ENCODE measurements at places on chromosomes 11 and 22. TPM values are rescaled to one million over a fixed set of nuclear protein-coding genes. Genes with fewer than 3 reads are reported as not detected.

- H3K27ac ChIP-seq = peak overlapping the region; percentile 68
- H3K27me3 ChIP-seq = no peaks in the 10 kb centered on the region
- peaks cover 30% of the 10 kb centered on the region for H3K4me1 ChIP-seq
- no peak for DNase-seq
- no peak overlapping the region for H3K4me3 ChIP-seq
Observed at GRCh38 chr11:78812513-78813293, 238.0 kb upstream of the NARS2 start.

- H3K27me3 ChIP-seq = peaks cover 23% of the 10 kb centered on the region
Observed at GRCh38 chr11:2713094-2713493, 13.3 kb upstream of the KCNQ1OT1 start.

DNA sequence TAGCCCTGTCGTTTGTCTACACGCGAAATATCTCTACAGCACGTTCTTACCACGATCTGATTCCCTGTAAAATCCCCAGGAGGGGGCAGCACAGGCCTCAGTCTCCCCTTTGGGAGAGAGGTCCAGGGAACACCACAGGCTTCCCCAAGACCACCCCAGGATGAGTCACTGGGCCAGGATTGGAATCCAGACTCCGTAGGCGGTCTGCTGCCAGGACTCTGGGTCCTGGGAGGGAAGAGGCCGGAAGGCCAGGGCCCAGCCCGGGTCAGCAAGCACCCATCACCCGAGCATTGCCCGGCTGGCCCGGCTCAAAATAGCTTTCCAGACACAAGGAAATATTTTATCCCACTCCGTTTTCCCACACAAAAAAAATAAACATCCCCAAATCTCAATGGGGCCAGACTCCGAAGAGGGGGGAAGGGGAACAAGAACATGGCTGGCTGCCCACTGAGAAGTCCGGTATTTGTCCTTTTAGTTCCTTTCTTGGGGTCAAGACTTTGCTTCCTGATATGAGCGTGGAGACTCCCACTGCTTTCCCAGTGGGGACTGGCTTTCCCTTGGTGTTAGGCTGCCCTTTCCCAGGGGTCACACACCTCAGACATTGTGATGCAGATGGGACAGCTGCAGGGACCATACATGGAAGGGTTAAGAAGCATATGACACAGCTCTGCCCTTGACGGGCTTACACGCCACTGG lies 91.3 kb downstream of the LRRC32 start:
- peak overlapping the region; percentile 98 for H3K27ac ChIP-seq
- H3K4me3 ChIP-seq = peak overlapping the region; percentile 44
- no peak for DNase-seq
- H3K4me1 ChIP-seq = peaks cover 25% of the 10 kb centered on the region

DNA sequence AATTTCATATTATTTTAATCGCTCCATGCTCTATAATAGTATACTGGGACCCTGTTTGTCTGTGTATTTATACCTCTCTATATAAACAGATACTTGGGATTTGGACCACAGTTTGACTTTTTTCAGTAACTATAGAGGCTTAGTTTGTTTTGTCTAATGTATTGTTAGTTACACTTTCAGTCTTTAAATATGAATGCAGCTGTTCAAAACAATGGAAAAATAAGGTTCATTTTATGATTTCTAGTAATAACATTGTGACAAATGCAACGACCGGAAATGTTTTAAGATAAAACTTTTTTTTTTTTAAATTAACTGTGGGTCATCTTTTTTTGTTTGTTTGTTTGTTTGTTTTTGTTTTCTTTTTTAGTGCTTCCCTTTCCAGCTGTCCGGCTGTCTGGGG lies 133.5 kb downstream of the ARHGAP42 start:
- peaks cover 2% of the 10 kb centered on the region for H3K36me3 ChIP-seq
- peak overlapping the region; percentile 39 for H3K4me3 ChIP-seq

DNA sequence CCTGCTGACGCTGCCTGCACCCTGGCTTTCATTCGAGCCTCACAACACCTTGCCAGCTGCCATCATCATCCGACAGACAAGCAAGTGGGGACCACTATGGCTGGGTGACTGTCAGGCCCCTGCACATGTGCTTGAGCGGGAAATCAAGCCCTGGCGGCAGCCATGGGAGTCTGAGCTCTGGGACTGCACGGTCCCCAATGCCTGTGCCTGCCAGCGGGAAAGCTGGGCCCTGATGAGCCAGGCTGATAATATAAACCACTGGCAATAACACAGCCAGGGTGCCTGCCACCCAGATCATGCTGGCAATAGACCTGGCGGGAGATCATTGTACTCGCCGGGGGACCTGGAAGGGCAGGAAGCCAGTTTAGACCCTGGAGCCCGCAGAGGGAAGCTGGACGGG lies 2.5 kb downstream of the FGF3 start:
- no peaks in the 10 kb centered on the region for H3K36me3 ChIP-seq
- no peak for DNase-seq
- H3K4me1 ChIP-seq = peaks cover 3% of the 10 kb centered on the region
- no peak overlapping the region for H3K4me3 ChIP-seq
- H3K27ac ChIP-seq = no peak overlapping the region
- H3K27me3 ChIP-seq = peaks cover 81% of the 10 kb centered on the region

DNA sequence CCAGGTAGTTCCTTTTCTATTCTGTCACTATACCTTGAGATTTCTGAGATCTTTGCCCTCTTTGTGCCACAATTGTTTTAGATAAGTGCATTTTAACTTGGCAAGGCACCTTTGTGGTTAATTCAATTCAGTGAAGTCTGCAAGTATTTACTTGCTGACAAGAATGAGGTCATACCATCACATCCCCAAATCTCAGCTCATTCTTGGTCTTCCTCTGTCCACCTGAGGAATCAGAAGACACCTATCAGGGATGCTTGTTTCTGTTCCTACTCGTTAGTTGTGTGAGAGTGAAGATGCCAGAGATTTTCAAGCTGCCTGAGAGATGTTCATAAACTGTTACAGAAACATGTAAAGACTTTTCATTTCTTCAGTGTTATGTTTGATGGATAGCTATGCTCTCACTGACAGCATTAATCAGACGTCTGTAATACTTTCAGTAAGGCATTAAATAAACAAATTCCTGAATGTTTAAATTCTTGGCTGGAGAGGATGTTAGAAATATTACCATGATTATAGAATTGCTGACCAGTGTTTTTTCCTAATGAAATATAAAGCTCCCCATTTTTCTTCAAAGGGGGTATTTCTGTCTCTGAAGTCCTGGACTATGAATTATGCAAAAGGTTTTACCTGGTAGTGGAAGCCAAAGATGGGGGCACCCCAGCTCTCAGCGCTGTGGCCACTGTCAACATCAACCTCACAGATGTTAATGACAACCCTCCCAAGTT lies 135.0 kb upstream of the MTNR1B start:
- no peak overlapping the region for H3K4me3 ChIP-seq
- H3K27me3 ChIP-seq = no peaks in the 10 kb centered on the region
- H3K4me1 ChIP-seq = peaks cover 21% of the 10 kb centered on the region
- H3K27ac ChIP-seq = no peak overlapping the region
- DNase-seq = no peak

GRCh38 chr11:74011360-74012073 lies 2.6 kb upstream of the UCP3 start:
- H3K27ac ChIP-seq = no peak overlapping the region
- H3K36me3 ChIP-seq = peaks cover 20% of the 10 kb centered on the region
- H3K4me1 ChIP-seq = peaks cover 5% of the 10 kb centered on the region
- no peak for DNase-seq

GRCh38 chr11:120645639-120646038 lies 134.1 kb downstream of the GRIK4 start:
- no peak overlapping the region for H3K4me3 ChIP-seq
- no peak overlapping the region for H3K27ac ChIP-seq
- no peaks in the 10 kb centered on the region for H3K36me3 ChIP-seq
- peaks cover 24% of the 10 kb centered on the region for H3K4me1 ChIP-seq
- H3K27me3 ChIP-seq = peaks cover 86% of the 10 kb centered on the region

GRCh38 chr11:131944736-131945135 lies 574.3 kb downstream of the NTM start:
- H3K27me3 ChIP-seq = no peaks in the 10 kb centered on the region
- no peak for DNase-seq
- no peaks in the 10 kb centered on the region for H3K4me1 ChIP-seq
- no peak overlapping the region for H3K27ac ChIP-seq

DNA sequence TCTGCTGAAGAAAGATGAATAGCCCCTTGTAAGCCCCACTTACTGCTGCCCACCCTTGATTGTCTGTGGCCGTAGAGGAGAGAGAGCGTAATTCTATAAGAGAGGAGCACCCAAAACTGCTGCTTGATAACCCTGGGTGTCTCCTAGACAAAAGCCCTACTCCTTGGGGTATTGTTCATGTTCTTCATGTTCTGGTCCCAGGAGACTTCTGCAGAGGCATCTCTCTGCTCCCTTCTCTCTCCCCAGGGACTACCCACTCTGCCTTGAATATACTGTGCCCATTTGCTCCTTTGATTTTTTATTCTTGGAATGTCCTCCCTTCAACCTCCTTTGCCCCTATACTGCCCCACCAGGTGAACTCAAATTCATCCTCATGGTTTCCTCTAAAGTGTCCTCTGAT lies 417.8 kb upstream of the CADM1 start:
- H3K27ac ChIP-seq = peak overlapping the region; percentile 9
- H3K36me3 ChIP-seq = no peaks in the 10 kb centered on the region
- no peak overlapping the region for H3K4me3 ChIP-seq
- H3K4me1 ChIP-seq = peaks cover 12% of the 10 kb centered on the region
- H3K27me3 ChIP-seq = peaks cover 3% of the 10 kb centered on the region

DNA sequence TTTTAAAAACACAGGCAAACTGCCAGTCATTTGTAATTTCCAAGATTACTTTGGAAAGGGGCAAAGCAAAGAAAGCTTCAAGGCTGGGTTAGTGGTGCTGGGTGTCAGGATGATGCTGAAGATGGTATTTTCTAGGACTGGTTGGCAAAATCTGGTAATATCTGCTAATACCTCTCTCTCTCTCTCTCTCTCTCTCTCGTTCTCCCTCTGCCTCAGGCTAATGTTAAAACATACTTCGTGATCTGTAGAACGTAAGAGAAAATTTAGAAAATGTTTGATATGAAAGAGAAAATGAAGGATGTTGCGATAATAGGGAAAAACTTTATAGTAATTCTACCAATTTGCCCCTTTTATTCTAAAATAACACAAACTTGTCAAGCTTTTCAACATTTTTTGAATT lies 9.4 kb upstream of the LGR4 start:
- peaks cover 5% of the 10 kb centered on the region for H3K4me1 ChIP-seq
- peaks cover 2% of the 10 kb centered on the region for H3K36me3 ChIP-seq
- H3K27ac ChIP-seq = no peak overlapping the region
- DNase-seq = no peak
- H3K27me3 ChIP-seq = no peaks in the 10 kb centered on the region
- no peak overlapping the region for H3K4me3 ChIP-seq

- no peak overlapping the region for H3K4me3 ChIP-seq
- H3K27ac ChIP-seq = no peak overlapping the region
- H3K27me3 ChIP-seq = peaks cover 22% of the 10 kb centered on the region
- DNase-seq = no peak
Observed at GRCh38 chr11:65251476-65251875, 10.3 kb upstream of the POLA2 start.

- H3K4me3 ChIP-seq = no peak overlapping the region
- no peak overlapping the region for H3K27ac ChIP-seq
- peaks cover 37% of the 10 kb centered on the region for H3K27me3 ChIP-seq
- no peaks in the 10 kb centered on the region for H3K4me1 ChIP-seq
- no peaks in the 10 kb centered on the region for H3K36me3 ChIP-seq
- DNase-seq = no peak
Observed at GRCh38 chr11:19100885-19101284, 16.1 kb upstream of the ZDHHC13 start.

GRCh38 chr11:127859941-127860354 lies 727.4 kb downstream of the ETS1 start:
- no peak for DNase-seq
- H3K36me3 ChIP-seq = no peaks in the 10 kb centered on the region
- H3K27me3 ChIP-seq = no peaks in the 10 kb centered on the region
- no peaks in the 10 kb centered on the region for H3K4me1 ChIP-seq
- no peak overlapping the region for H3K4me3 ChIP-seq

GRCh38 chr11:119222308-119222707 lies 16.2 kb downstream of the CBL start:
- H3K4me1 ChIP-seq = peaks cover 8% of the 10 kb centered on the region
- H3K27ac ChIP-seq = peak overlapping the region; percentile 16
- H3K4me3 ChIP-seq = no peak overlapping the region

DNA sequence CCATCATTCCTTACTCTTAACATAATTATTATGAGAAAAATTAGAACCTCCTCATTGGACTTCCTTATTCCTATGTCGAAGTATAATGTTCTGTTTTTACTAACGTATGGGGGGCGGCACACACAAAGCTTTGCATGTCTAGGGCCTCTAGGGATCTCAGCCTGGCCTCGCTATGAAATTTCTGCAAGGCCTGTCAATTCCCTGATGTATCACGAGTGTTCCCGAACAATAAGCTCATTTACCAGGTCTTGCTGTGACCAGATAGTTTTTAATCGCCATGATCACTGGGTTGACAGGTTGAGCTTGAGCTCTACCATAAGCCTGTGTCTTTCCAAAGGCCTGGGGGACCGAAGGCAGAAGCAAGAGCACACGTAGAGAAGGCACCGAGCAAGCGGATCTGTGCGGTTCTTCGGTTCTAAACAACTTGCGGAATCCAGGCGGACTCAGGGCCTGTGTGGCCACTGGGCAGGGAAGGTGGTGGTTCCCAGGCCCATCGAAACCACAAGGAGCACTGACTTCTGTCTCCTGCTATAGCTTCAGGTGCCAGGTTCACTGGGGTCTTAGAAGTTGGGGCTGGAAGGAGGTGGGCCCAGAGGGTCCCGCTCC lies 10.4 kb upstream of the FXYD2 start:
- H3K27ac ChIP-seq = no peak overlapping the region
- peaks cover 2% of the 10 kb centered on the region for H3K36me3 ChIP-seq
- DNase-seq = no peak

DNA sequence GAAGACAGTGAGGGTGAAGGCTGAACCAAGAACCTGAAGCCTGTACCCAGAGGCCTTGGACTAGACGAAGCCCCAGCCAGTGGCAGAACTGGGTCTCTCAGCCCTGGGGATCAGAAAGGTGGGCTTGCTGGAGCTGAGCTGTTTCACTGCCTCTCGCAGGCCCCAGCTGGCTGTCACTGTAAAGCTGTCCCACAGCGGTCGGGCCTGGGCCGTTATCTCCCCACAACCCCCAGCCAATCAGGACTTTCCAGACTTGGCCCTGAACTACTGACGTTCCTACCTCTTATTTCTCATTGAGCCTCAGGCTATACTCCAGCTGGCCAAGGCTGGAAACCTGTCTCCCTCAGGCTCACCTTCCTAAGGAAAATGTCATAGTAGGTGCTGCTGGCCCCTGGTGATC lies 4.1 kb downstream of the PPP1CA start:
- peak overlapping the region; percentile 76 for H3K4me3 ChIP-seq
- no peaks in the 10 kb centered on the region for H3K36me3 ChIP-seq
- no peak overlapping the region for H3K27ac ChIP-seq
- H3K27me3 ChIP-seq = no peaks in the 10 kb centered on the region

- no peaks in the 10 kb centered on the region for H3K27me3 ChIP-seq
- H3K4me3 ChIP-seq = no peak overlapping the region
- no peak overlapping the region for H3K27ac ChIP-seq
- DNase-seq = no peak
Observed at GRCh38 chr11:112778091-112778876, 182.9 kb upstream of the NCAM1 start.

TBX10 gene
- not detected for total RNA-seq

SLC17A6 gene
- 1.4 TPM for total RNA-seq

PTPN5 gene
- total RNA-seq = 6.4 TPM

OR51B4 gene
- not detected for total RNA-seq

OR8D1 gene
- total RNA-seq = not detected

Measured in neural crest cell (in vitro differentiated cells).